ENCODE measurements at places on chromosomes 7 and 10.

DNA sequence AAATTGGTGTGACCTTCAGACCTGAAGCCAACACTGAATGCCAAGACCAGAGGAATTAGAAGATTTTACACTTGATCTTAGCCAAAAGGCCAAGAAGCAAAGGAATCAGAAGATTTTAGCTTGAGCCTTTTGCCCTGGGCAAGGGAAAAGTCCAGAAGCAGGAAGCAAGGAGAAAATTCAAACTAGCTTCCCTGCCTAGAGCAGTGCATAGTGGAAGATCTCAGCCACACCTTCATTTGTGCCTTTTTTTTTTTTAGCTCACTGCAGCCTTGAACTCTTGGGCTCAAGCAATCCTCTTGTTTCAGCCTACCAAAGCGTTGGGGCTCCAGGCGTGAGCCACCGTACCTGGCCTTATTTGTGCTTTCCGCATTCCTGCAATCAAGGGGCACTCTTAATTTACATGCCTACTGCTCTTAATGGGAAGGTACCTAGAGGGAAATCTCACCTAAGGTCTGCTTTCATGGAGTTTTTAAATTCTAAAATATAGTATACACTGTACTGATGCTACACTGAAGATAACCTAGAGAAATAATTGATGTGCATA, 8.3 kb upstream of the PIP4K2A start:
- peaks cover 3% of the 10 kb centered on the region for H3K4me1 ChIP-seq
- H3K4me3 ChIP-seq, result no peak overlapping the region
- H3K27ac ChIP-seq, result no peak overlapping the region

GRCh38 chr10:80739963-80740715, 202.4 kb downstream of the SH2D4B start:
- H3K36me3 ChIP-seq, result no peaks in the 10 kb centered on the region
- no peak for DNase-seq
- H3K27me3 ChIP-seq, result peaks cover 2% of the 10 kb centered on the region
- no peak overlapping the region for H3K4me3 ChIP-seq
- no peak overlapping the region for H3K27ac ChIP-seq
- H3K4me1 ChIP-seq, result no peaks in the 10 kb centered on the region

DNA sequence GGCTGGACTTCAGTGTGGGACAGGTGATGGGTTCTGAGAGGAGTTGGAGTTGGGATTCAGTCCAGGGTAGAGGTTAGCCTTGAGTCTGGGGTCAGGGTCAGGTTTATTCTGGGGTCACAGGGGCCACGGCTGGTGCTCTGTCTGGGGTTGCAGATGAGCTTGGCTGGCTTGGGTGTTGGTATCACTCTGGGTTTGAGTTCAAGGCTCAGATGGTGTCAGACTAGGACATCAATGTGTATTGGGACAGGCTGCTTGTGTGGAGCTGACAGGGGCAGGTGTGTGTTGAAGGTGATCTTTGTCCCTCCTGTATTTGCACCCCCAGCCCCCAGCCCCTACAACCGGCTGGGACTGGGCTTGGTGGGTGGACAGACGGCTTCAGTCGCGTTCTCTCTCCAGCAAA, 26.8 kb downstream of the TMEM270 start:
- H3K36me3 ChIP-seq, result no peaks in the 10 kb centered on the region
- no peak for DNase-seq
- no peaks in the 10 kb centered on the region for H3K4me1 ChIP-seq
- no peak overlapping the region for H3K27ac ChIP-seq
- peaks cover 38% of the 10 kb centered on the region for H3K27me3 ChIP-seq
- H3K4me3 ChIP-seq, result no peak overlapping the region

GRCh38 chr7:111763221-111763801, 201.0 kb upstream of the IMMP2L start:
- DNase-seq, result no peak
- no peak overlapping the region for H3K27ac ChIP-seq
- no peaks in the 10 kb centered on the region for H3K36me3 ChIP-seq
- H3K27me3 ChIP-seq, result no peaks in the 10 kb centered on the region

DNA sequence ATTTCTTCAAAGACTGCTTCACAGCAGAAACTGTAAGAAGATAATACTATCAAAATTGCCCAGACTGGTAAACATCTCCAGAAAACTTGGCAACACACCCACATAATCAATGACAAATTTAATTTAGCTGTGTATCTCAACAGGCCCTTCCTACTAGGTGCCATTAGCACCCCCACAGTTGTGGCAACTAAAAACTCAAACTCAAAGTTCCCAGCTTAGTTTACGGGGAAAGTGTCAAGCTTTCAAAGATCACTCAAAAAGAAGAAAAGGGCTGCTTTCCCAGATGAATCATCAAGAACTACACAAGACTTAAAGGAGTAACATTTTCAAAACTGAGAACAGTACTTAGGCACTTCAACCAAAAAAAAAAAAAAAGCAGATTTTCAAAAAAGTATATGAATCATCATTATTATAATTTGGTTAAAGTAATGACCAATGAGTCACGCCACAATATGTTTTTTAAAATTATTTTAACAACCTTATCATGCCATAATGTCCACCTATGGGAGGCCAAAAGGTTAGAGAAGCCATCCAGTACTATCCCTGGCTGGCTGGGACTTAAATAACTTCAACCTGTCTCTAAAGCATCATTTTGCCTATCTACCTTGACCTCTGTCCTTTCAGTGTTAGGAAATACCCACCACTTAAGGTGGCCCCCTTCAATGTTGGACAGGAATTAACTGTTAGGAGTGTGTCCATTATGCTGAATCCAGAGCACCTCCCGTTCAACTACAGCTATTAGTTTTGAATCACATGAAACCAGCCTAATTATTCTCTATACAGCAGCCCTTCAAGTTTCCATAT, 90.8 kb downstream of the ZFAND4 start:
- no peaks in the 10 kb centered on the region for H3K36me3 ChIP-seq
- no peak for DNase-seq
- H3K27me3 ChIP-seq, result no peaks in the 10 kb centered on the region
- peaks cover 9% of the 10 kb centered on the region for H3K4me1 ChIP-seq
- H3K4me3 ChIP-seq, result peak overlapping the region; percentile 53

DNA sequence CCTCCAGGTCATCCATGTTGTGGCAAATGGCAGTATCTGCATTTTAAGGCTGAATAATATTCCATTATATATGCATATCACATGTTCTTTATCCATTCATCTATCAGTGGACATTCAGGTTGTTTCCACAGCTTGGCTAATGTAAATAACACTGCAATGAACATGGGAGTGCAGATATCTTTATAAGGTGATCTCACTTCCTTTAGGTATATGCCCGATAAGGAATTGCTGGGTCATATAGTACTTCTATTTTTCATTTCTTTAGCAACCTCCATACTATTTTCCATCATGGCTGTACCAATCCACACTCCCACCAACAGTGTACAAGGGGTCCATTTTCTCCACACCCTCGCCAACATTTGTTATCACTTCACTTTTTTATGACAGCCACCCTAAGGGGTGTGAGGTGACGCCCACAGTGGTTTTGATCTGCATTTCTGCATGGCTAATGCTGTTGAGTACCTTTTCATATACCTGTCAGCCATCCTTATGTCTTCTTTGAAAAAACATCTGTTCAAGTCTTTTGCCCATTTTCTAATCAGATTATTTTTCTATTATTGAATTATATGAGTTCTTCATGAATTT, 18.9 kb downstream of the ABI1 start:
- no peaks in the 10 kb centered on the region for H3K27me3 ChIP-seq
- H3K36me3 ChIP-seq, result no peaks in the 10 kb centered on the region
- H3K4me3 ChIP-seq, result no peak overlapping the region
- peak; percentile 18 for DNase-seq
- H3K4me1 ChIP-seq, result peaks cover 42% of the 10 kb centered on the region

- no peak overlapping the region for H3K27ac ChIP-seq
- DNase-seq, result no peak
- no peak overlapping the region for H3K4me3 ChIP-seq
- H3K36me3 ChIP-seq, result no peaks in the 10 kb centered on the region
- H3K27me3 ChIP-seq, result no peaks in the 10 kb centered on the region
- no peaks in the 10 kb centered on the region for H3K4me1 ChIP-seq
Measured at GRCh38 chr10:107657851-107658250, 493.3 kb upstream of the SORCS1 start.

DNA sequence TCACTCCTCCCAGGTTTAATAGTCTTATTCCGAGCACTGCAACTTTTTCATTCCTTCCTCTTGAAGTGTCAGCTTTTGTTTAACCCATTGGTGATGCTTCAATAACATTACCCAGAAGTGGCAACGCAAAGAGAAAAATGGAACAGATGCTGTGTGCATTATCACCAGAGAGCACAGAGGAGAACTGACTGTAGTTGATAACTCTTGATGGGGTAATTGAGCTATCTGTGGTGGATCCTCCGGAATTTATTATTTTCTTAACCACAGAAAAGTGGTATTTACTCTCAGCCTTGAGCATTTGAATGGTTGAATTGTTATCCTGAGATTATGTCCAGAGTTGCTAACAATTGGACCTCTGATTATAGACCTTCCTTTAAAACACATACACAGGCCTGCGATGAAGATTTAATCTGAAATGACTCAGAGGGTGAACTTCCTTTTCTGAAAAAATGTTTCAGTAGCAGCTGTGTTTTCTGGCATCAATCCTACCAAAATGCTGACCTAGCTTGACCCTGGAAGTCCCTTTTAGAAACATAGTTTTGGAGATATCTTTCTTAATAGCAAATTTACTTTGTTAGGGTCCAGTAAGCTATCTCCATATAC, 1584.4 kb upstream of the LRRTM3 start:
- H3K36me3 ChIP-seq, result no peaks in the 10 kb centered on the region
- DNase-seq, result no peak
- H3K27ac ChIP-seq, result no peak overlapping the region
- no peaks in the 10 kb centered on the region for H3K4me1 ChIP-seq
- H3K27me3 ChIP-seq, result no peaks in the 10 kb centered on the region
- no peak overlapping the region for H3K4me3 ChIP-seq

DNA sequence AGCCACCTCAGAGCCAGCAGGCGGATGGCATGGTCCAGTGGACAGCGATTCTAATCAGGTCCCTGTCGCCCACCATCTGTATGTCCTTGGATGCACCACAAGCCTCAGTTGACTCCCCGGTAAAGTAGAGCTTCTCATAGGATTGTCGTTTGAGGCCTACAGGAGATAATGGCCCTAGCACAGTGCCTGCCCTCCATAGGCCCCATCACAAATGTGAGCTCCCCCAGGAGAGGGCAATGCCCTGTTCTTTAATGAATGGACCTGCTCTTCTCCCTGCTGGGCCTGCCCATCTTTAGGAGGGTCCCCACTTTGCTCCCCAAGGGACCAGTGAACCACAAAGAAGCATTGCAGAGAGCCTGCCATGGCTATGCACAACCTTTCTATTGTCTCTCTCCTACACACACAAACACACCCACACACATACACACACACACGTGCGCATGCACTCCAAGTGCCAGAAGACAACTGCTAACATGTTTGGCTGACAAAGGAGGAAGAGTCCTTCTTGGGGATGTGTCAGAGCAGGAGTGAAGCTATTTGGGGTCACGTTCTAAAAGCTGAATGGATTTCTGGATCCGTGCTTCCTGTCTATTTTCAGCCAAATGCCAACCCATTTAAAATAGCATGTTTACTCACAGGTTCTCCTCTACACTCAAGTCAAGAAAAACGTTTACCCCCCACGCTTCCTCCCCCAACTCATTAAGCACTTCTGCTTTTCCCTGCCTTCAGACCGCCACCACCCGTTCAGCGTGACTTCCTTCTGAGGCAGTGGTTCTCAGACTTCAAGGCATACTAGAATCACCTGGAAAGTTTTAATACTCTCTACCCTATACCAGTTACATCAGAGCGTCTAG, 196.1 kb downstream of the GRID1 start:
- H3K27ac ChIP-seq, result no peak overlapping the region
- no peak for DNase-seq
- H3K4me3 ChIP-seq, result no peak overlapping the region
- no peaks in the 10 kb centered on the region for H3K4me1 ChIP-seq

DNA sequence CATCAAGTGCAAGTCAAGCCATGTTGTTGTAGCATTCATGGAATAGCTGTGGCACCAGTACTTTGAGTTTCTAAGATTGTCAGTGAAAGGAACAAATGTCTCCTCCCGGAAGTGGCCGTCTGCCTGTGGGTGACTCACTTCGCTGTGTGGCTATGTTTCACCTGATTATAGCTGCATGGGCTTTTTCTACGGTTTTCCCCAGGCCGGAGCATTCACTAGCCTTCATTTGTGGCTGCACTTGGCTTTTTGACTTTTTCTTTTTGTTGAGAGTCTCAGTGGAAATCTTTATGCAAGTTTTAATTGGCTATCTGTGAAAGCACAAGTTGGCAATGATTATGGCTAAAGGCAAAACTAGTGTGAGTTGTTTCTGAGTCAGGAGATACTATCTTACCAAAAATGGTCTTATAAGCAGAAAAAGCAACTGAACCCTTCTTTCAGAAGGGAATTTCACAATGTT, 35.0 kb downstream of the SRI start:
- no peaks in the 10 kb centered on the region for H3K27me3 ChIP-seq
- no peak overlapping the region for H3K4me3 ChIP-seq
- no peak for DNase-seq
- H3K27ac ChIP-seq, result no peak overlapping the region

GRCh38 chr7:16318989-16319915, 102.1 kb downstream of the CRPPA start:
- H3K4me3 ChIP-seq, result no peak overlapping the region
- no peaks in the 10 kb centered on the region for H3K4me1 ChIP-seq
- no peaks in the 10 kb centered on the region for H3K27me3 ChIP-seq
- DNase-seq, result no peak
- H3K27ac ChIP-seq, result no peak overlapping the region

- DNase-seq, result no peak
- H3K4me1 ChIP-seq, result no peaks in the 10 kb centered on the region
- no peaks in the 10 kb centered on the region for H3K36me3 ChIP-seq
- H3K27ac ChIP-seq, result no peak overlapping the region
Measured at GRCh38 chr7:123763191-123763661, 14.4 kb upstream of the WASL start.

GRCh38 chr10:49318755-49319154, 19.8 kb downstream of the C10orf71 start:
- H3K27me3 ChIP-seq, result peaks cover 8% of the 10 kb centered on the region
- H3K4me3 ChIP-seq, result no peak overlapping the region
- no peak overlapping the region for H3K27ac ChIP-seq

DNA sequence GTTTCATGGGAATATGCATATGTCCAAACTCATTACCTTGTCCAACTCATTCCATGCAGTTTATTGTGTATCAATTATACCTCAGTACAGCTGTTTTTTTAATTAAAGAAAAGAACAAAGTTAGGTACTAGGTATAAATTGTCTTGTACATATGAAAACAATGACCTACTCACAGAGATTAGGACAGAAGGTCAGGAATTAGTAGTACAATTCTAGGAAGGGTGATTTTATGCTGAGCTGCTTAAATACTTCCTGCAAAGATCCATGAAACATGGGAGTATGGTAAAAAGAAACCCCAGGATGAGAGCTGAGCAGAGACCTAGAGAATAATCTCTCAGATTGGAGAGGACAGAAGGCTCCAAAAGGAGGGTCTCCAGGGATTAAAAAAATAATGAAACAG, 13.8 kb upstream of the KDM7A start:
- no peak overlapping the region for H3K4me3 ChIP-seq
- no peak for DNase-seq
- no peaks in the 10 kb centered on the region for H3K36me3 ChIP-seq
- H3K27me3 ChIP-seq, result no peaks in the 10 kb centered on the region
